ENCODE measurements at places on chromosomes 1 and 21. TPM values are rescaled to one million over a fixed set of nuclear protein-coding genes. Genes with fewer than 3 reads are reported as not detected.

HLX gene
- 0.53 TPM for total RNA-seq

DENND2C gene
- 39.9 TPM for total RNA-seq

KRTAP19-1 gene
- not detected for total RNA-seq

OR10Z1 gene
- total RNA-seq = not detected

AZIN2 gene
- 1.5 TPM for total RNA-seq

SH2D5 gene
- total RNA-seq = 0.79 TPM

GRCh38 chr1:166132496-166132895 lies 34.3 kb downstream of the FAM78B start:
- no peak for DNase-seq

GRCh38 chr1:218664385-218665170 lies 319.4 kb downstream of the TGFB2 start:
- DNase-seq = no peak

DNA sequence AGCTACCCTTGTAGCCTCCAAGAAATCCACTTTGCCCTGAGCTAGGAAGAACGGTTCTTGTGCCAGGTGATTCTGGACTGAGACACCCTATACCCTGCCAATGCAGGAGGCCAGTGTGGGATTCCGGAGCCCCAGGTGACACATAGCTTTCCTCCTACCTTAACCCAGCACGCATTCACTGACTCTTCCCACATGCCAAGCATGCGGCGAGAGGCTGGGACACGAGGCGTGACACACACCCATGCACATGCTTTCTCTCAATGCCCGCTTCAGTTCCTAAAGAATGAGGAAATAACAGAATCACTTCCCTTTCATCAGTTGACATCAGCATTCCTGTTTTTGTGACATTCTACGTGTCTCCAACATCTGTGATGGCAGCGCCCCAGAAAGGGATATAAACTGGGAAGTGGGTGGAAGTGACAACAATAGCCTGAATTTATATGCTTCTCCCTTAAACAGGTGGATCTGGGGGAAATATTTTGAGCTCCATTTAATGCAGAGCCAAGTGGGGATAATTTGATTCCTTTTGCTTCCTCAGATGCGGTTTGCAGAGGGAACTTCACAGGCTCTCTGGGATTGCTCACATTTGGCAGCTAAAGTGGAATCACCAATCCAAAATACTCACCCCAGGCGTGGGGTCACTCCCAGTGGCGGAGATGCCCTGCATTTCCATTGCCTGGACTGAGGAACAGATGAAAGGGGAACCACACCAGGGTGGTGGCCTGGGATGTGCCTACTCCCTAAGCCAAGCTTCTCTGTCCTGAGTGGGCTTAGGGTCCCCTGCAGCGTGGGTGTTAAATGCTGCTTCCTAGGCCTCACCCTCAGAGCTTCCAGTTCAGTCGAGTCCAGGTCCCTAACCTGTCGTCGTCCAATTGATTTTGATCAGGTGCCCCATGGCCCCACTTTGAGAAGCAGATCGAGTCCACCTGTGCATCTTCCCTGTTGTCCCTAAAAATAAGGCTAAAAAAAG lies 445.1 kb downstream of the SIPA1L2 start:
- no peak for DNase-seq

GRCh38 chr1:58437623-58438022 lies 108.9 kb downstream of the OMA1 start:
- DNase-seq = no peak

- no peak for DNase-seq
These were observed 938.9 kb upstream of the ADGRL4 start for GRCh38 chr1:79945391-79945790.

- no peak for DNase-seq
These were observed 39.6 kb downstream of the SLC45A1 start for GRCh38 chr1:8357329-8358101.

- no peak for DNase-seq
These were observed 265.9 kb upstream of the C1orf105 start for GRCh38 chr1:172154551-172154950.

- no peak for DNase-seq
These were observed 1.6 kb upstream of the EGLN1 start for GRCh38 chr1:231423648-231424047.

DNA sequence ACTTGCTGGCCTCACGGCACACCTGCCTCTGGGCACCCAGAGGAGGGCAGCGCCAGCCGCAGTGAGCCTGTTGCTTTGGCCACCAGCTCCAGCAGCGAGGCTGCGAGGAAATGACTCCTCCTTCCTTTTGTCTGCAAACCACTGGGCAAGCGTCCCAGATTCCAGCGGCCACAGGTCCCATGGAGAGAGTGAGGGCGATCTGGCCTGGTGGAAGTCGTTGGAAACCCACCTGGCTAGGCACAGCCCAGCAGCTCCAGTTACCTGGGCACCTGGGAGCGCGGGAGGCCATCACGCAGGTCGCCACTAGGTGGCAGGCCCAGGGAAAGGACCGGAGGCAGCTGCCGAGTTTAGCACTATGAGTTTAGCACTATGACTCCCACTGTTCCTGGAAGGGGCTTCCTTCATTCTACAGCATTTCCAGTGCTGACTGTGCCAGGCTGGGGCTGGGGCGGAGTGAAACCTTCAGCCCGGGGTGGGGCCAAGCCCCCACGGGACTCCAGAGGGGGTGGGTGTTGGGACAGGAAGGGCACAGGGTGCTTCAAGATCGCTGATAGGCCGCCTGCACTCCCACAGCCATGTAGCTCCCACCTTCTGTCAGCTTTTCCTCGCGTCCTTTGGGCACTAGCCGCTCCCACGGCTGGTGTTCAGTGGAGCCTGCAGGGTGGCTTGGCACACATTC lies 1.1 kb upstream of the ESPN start:
- no peak for DNase-seq

Data from esophagus squamous epithelium (tissue), 5 donors.